ENCODE measurements at places on chromosomes 7 and 10.

GRCh38 chr7:38855386-38855785, 53.6 kb downstream of the VPS41 start:
- DNase-seq: no peak

DNA sequence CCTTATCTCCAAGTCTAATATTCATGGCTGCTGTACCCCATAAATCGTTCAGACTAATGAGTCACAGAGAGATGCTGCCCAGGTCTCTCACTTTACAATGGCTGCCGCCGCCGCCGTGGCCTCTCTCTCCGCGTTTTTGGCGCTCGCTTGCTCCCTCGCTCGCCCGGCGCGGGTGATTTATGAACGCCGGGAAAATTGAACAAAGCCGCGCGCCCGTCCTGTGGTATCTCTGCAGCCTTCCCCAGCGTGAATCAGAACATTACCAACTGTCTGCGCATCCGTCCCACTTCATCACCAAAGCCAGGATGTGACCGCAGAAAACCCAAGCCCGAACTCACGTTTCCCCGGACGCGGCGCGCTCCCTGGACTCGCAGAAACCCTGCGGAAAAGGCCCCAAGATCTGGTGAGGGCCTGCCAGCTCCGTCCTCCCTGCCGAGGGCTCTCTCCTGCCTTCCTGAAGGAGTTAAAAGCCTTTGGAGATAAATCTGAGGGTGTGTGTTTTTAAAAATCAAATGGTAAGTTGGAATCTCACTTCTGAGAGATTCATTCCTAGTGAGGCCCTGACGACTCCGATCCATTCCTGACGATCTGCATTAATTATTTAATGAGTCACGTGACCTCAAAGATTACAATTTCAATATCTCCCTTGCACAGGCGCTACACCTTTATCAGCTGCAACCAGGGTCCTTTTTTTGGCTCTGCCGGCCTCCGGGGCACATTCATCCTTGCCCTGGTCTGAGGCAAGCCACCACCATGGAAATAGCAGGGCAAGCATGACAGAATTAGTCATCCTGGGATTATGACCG, 6.3 kb downstream of the HOXA4 start:
- DNase-seq: peak; percentile 41

DNA sequence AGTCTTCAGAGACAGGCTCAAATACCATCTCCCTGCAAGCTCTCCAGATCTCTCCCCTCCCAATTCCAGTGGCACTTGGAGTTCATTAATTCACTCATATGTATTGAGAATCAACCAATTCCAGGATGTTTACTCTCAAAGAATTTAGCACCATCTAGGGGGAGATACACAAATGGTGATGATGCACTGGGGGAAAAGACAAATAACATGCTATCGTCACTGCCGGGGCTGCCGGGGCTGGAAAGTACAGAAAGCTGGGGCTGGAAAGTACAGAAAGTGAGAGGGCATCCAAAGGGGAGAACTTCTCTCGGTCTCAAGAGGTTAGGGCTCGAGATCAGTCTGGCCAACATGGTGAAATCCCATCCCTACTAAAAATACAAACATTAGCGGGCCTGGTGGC, 118.7 kb downstream of the MKX start:
- DNase-seq: no peak

- no peak for DNase-seq
Measured at GRCh38 chr7:66013938-66014337, 31.9 kb upstream of the GUSB start.

DNA sequence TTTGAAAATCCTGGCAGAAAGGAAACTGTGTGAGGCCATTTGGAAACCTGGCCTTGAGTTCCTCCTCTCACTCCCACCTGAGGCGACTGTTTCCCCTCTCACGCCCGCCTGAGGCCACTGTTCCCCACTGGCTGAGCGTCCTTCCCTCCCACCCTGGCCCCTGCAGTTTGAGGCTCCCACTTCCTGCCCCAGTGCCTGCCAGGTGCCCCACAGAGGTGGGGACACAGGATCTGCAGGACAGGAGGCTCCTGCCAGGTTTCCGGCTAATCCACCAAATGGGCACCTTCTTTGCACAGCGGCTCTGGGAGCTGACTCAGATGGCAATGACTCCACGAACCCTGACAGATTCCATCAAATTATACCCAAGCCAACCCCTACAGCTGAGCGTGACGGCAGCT, 24.3 kb upstream of the LARP4B start:
- DNase-seq: no peak

GRCh38 chr10:100182908-100183307, 2.9 kb downstream of the ERLIN1 start:
- DNase-seq: no peak

DNA sequence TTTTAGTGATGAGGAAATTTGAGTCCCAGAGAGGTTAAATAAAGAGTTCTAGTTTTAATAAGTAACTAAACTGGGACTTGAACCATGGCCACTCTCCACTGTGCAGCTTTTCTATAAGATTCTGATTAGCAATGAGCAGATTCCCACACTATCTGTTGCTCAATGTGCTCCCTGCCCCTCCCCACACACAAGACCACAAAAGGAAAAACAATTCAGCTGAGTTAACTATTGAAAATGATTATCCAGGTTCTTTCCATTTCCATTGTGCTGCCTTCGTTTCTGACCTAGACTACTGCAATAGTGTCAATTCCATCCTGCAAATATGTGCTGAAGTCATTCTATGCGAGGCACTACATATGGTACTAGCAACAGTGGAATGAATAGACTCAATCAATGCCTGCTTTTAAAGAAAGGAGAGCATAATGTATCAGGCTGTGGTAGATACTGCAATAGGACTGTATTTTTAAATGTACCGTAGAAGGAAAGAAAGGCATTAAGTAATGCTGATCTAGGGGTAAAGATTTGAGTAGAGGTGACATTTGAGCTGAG, 97.0 kb downstream of the SEMA3C start:
- no peak for DNase-seq

- DNase-seq: no peak
Measured at GRCh38 chr10:27822301-27822700, 76.7 kb upstream of the MKX start.

DNA sequence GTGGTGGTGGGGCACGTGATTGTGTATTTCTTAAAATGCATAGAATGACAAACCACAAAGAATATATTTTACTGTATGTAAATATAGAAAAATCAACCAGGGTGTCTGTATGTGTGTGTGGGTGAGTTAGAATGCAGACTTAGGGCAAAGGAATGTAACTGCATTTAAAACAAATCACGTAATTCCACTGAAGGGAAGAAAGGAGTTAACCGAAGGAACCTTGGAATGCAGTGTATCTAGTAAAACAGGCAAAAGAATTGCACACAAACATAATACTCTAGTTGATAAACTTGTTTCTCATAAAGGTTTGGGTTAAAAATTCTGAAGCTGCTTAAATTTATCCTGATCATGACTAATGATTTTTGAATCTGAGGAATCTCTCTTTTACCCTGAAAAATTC, 134.9 kb downstream of the ADRA2A start:
- DNase-seq: no peak

DNA sequence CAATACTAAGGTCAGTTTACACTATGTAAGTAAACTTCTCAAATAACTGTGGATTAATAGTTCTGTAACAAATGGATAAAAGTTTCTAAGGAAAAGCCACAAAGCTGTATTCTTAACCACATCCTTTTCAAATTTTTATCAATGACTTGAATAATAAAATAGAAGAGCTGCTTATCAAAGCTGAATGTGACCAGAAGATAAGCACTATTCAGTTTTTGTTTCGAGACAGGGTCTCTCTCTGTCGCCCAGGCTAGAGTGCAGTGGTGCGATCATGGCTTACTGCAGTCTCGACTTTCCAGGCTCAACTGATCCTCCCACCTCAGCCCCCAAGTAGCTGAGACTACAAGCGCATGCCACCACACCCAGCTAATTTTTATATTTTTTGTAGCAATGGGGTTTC, 17.0 kb downstream of the UPF2 start:
- DNase-seq: no peak

GRCh38 chr7:88758381-88759229, 895 bp upstream of the ZNF804B start:
- no peak for DNase-seq

DNA sequence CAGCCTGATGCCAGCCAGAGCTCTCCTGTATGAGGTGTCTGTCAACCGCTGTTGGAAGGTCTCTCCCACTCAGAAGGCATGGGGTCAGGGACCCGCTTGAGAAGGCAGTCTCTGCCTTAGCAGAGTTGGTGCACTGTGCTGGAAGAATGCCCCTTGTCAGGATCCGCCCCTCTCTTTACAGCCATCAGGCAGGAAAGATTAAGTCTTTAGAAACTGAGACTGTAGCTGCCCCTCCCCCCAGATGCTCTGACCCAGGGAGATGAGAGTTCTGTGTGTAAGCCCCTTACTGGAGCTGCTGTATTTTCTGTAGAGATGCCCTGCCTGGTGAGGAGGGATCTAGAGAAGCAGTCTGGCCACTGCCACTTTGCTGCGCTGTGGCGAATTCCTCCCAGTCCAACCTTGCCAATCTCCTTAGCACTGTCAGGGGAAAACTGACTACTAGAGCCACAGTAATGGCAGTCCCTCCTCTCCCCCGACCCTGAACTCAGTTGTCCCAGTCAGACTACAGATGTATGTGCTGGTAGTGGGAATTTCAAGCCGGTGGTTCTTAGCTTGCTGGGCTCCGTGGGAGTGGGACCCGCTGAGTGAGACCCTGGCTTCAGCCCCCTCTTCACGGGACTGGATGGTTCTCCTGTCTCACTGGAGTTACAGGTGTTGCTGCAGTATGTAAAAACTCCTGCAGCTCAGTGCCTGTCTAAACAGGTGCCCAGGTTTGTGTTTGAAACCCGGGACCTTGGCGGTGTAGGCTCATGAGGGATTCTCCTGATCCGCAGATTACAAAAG, 285.5 kb upstream of the ZWINT start:
- no peak for DNase-seq

DNA sequence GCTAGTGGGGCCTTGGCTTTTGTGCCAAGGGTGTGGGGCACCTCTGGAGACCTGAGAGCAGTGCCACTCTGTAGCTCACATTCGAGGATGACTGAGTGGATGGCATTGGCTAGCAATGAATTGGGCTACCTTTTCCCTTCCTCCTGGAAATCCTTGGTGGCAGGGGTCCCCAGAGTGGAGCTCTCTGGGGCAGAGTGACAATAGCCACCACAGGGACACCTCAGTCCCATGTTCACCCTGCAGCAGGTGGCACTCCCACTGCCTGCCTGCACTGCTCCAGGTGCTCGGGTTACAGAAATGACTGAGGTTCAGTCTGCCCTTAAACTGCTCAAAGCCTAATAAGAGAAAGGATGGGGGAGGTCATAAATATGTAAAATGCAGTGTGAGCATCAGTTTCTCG, 17.8 kb downstream of the BTBD16 start:
- DNase-seq: no peak

DNA sequence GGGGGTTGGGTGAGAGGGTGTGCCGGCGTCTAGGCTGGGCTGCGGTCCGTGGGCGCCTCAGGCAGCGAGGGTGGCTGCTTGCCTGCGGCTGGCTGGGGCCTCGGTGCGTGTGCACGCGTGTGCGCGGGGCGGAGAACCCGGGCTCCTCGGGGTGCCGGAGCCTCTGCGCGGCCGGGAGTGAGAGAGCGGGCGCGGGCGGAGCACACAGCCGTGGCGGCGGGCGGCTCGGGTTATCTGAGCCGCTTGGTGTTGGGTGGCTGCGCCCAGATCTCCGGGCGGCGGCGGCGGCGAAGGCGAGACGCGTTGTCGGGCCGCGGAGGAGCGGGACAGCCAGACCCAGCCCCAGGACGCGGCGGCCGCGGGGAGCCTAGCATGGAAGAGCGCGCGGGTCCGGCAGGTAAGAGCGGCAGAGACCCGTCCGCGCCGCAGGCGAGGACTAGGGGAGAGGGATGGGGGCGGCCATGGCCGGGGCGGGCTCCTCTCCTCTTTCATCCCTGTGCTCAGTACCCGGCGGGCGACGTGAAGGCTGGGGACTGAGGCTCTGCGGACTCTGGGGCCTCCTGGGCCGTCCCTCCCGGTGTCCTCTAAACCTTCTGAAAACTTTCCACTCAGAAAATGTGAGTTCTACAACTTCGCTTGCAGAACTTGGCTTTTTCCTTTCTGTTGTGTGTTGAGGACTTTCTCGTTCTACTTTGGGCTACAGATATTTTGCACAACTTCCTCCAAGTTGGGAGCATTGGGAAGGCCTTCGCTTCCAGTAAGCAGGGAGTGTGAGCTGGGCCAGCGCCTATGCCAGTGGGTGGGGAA, 9.8 kb upstream of the PAX2 start:
- DNase-seq: no peak

- no peak for DNase-seq
Measured at GRCh38 chr7:116273918-116274301, 63.6 kb downstream of the TES start.

DNA sequence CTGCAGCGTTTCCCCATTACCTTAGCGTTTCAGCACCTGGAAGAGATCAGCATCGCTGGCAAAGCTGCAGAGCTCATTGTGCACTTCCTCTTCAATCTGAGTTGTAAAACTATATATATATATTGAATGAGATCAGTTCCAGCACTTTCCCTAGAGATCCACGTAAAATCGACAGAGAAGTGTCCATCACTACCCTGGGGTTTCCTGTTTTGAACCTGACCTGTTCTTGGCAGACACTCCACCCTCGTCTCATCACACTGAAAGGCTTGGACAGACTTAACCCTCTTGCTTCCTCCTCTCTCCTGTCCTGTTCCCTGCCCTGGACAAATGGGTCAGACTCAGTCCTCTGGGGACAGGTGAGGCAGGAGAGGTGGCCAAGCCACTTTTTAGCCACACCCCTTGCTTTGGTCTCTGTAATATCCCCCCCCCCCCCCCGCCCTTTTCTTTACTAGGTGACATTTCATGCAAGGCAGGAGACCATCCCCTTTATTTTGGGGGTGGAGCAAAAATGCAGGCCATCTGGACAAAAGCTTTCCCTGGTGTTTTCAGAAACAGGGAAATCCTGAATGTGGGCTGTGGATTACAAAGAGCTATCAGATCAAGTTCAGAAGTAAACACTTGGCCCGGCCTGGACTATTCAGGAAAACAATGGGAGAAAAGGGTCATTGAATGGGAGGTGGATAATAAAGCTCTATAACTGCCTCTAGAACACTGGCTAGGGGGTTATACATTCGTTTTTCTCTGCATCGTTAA, 83.7 kb upstream of the KDM7A start:
- no peak for DNase-seq

DNA sequence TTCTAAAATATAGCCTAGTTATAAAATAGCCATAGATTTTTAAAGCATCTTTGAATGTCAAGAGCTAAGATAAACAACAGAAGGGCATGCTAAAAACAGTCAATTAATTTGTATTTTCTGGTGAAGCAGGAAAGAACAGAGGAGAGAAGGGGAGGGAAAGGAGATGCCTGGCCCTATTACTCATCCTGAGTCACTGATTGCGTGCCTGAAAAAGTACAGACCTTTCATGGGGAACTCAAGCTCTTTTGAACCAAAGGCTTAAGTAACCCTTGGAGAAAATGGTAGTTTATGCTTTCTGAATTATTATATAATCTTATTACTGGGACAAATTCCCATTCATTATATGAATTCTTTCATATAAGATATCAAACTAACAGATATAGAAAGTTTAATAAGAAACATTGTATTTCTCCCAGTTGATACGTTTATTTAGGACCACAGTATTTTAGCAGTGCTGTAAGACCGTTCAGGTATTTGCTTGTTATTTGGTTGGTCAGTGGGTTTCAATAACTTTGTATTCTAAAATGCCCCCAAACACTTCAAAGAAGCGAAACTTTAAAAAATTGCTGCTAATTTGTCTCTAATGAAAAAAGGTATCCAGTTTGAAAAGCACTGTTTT, 151.3 kb downstream of the HGF start:
- DNase-seq: peak; percentile 16

Data from T1000 (cell line).